Osteocyte (in vitro differentiated cells): ENCODE measurements at places on chromosomes 1 and 21. TPM values are rescaled to one million over a fixed set of nuclear protein-coding genes. Genes with fewer than 3 reads are reported as not detected.

DNA sequence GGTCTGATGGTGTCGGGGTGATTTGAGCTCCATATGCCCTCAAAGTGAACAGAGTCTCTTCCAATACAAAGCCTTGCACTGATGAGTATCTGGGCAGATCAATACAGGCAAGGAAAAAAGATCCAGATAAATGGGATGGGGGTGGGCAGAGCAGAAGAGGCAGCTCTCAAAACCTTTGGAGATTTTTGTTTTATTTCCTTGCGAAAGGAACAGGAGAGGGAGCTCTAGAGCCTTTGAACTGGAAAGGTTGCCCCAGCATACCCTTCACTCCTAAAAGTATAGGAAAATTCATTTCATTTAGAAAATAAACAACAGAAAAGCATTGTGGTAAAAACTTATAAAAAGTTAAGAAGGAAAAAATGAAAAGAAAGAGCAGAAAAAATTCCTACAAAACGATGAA, 31.4 kb upstream of the OLIG2 start:
- no peak for DNase-seq

DNA sequence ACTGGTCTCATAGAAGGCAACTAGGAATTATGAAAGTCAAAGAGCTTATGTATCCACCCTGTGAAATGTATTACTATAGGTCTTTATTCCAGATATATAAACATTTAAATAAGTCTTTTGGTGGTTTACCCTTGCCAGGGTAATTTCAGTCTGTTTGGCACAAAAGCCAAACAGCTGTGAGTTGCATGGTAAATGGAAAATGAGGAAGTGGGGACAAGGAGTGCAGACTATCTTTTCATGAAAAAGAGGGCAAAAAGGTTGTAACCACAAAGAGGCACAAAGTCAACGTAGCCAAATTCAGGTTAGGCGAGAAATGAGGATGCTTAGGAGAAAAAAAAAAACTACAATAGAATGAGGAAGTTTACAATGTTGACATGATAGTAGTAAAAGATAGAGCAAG, 492.3 kb upstream of the PRMT6 start:
- DNase-seq: no peak

Gene S100A7A
- not detected in 2 replicates for total RNA-seq

DNA sequence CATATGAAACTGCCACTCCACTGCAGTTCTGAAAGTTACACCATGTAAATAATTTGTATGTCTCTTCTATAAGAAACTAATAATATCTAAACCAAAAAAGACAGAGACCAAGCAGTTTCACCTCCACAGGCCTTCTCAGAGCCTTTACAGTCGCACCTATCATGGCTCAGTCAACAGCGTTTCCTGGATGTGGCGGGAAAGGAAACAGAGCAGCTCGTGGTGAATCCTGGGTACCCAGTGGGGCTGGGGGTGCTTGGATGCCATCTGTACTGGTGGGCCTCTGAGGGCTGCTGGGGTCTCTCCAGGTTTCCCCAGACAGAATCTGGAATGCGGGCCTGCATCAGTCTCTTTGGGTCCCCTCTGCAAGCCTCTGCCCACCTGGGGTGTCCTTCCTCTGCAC, 100.2 kb upstream of the CASZ1 start:
- DNase-seq: no peak

Gene FAM78B
- 0.16 and 0.51 TPM in 2 replicates for total RNA-seq

- no peak for DNase-seq
These were observed 3.8 kb upstream of the MIIP start for GRCh38 chr1:12015499-12015898.
